MG63 (cell line): ENCODE measurements at places on chromosomes 2 and 18.

DNA sequence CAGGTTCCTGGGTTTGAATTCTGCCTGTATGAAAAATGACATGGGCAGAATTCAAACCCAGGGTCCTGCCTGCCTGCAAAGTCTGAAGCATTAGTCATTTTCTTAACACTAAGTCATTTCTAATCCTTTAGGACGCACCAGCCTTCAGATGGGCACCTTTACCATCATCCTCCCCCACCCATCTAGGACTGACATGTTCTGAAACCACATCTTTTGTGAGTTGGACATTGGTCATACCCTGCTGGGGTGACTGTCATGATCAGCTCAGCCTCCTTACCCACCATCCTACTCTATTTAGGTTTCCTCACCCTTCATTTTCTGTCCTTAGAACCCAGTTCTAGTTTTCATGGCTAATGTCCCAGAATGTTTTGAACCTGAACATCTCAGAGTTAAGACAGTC, 104.9 kb downstream of the TRIB2 start:
- no peak for DNase-seq

DNA sequence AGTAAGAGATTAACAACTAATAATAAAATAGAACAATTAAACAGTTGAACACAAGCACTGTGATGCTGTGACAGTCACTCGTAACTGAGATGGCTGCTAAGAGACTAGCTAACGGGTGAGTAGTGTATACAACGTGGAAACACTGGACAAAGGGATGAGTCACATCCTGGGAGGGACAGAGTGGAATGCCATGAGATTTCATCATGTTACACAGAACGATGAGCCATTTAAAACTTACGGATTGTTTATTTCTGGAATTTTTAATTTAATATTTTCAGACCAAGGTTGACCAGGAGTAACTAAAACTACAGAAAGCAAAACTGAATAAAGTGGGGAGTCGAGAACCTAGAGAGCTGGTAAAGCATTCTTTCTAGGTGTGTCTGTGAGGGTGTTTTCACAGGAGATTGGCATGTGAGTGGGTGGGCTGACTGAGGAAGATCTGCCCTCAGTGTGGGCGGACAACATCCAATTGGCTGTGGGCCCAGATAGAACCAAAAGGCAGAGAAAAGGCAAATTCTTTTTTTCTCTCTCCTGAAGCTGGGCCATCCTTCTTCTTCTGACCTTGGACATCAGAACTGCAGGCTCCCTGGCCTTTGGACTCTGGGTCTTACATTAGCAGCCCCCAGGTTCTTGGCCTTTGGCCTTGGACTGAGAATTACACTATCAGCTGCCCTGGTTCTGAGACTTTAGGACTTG, 14.6 kb downstream of the TMSB10 start:
- peak; percentile 92 for DNase-seq

GRCh38 chr2:211867845-211868451, 670.7 kb downstream of the ERBB4 start:
- DNase-seq = no peak

DNA sequence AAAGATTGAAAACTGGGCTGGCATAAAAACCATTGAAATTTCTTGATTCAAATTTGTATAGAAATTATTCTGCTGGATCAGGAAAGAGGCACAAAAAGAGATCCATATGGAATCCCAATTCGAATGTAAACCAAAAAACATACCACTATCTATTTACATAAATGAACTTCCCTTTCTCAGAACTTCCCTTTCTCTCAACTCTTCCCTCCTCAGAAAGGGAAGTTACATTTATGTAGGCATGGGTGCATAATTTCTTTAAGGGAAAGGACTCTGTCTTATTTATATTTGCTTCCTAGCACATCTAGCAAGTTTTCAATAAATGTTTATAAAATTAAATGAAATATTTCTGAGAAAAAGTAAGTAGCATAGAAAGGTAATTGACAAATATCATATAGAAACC, 398.1 kb upstream of the ATP5MC3 start:
- DNase-seq = no peak

DNA sequence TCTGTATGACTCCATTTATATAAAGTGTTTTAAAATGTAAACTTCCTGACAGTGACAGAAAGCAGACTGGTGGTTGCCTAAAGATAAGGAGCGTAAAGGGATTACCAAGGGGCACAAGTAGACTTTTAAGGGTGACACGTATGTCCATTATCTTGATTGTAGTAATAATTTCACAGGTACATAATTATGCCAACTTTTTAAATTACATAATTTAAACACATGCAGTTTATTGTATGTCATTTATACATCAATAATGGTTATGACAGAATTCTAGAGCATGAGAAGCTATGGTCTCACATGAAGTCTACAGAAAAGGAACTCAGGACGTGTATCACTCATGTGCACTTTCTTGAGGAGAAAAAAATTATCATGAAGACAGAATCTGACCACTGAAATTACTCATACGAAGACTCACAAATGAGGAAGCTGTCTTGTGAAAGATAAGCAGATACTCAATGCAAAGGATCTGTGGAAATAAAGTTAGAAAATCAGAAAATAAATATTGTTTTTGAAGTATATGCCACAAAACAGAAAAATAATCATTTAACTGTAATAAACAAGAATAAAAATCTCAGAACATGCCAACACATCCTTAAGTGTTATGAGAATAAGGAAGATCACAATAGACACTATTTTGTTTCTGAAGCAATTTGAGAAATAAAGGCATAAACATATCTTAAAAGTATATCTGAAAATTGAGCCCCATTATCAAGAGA, 84.4 kb downstream of the TMEM131 start:
- DNase-seq = no peak

DNA sequence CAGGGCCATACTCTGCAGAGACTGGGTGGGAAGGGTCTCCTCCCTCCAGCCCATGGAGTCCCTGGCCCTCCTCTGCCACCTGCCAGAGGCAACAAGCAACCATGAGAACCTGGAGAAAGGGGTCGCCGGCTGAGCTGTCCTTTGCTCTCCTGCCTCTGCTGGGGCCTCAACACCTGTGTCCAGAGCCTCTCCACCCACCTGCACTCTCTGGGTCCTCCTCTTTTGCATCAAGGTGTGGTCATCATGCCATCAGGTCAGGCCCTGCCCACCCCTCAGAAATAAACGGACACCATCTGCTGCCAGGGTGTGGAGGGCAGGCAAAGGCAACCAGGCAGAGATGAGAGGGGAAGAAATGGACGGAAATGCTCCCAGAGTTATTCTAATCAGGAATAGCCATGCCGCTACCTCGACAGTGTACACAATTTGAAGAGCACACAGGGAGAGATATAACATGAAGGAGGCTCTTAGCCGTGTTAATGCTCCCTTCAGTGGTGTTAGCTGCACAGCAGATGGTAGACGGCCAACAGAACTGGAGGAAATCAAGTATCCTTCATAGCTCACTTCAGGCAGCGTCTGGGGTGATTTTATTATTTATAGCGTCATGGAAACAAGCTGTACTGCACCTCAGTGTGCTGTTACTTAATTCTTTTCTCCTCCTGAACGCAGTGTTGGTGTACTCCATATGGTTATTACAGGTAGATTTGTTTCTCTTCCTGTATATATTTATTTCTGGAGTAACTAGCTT, 247.9 kb downstream of the TSN start:
- no peak for DNase-seq
